ENCODE measurements at places on chromosomes 5 and 9. TPM values are rescaled to one million over a fixed set of nuclear protein-coding genes. Genes with fewer than 3 reads are reported as not detected.

Gene PDLIM4
- total RNA-seq: 19.0 TPM

Gene SPINK14
- not detected for total RNA-seq

Gene RPL37
- 92.6 TPM for total RNA-seq

Gene IFNA21
- not detected for total RNA-seq

- H3K27me3 ChIP-seq: no peaks in the 10 kb centered on the region
- no peak overlapping the region for H3K27ac ChIP-seq
- no peaks in the 10 kb centered on the region for H3K4me1 ChIP-seq
- H3K4me3 ChIP-seq: no peak overlapping the region
- no peak for DNase-seq
These were observed 1.9 kb downstream of the RCL1 start for GRCh38 chr9:4794691-4795090.

DNA sequence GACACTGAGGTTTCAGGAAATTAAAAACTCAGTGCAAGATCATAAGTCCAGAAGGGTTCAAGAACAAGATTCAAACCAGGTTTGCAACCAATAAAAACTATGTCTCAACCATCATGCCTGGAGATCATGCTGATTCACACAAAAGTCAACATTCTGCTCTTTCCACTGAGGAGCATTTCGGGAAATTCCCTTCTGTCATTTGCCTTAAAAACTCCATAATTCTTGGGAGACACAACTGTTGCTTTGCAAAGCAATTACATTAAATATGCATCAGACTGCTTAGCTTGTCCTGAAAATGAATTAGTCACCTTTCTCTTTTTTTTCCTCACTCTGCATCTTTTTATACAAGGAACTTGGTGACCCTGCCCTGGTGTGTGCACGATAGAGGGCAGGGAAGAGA is 275.9 kb upstream of the ZNF462 start:
- H3K27me3 ChIP-seq: no peaks in the 10 kb centered on the region
- no peaks in the 10 kb centered on the region for H3K36me3 ChIP-seq
- H3K4me1 ChIP-seq: no peaks in the 10 kb centered on the region
- DNase-seq: no peak
- H3K4me3 ChIP-seq: no peak overlapping the region

- no peaks in the 10 kb centered on the region for H3K27me3 ChIP-seq
- H3K4me1 ChIP-seq: no peaks in the 10 kb centered on the region
- DNase-seq: no peak
- no peak overlapping the region for H3K27ac ChIP-seq
These were observed 132.9 kb downstream of the RNF180 start for GRCh38 chr5:64298586-64298985.

GRCh38 chr5:75566710-75567309 is 44.4 kb upstream of the ANKDD1B start:
- no peak for DNase-seq
- no peaks in the 10 kb centered on the region for H3K27me3 ChIP-seq
- H3K4me3 ChIP-seq: no peak overlapping the region
- H3K36me3 ChIP-seq: peaks cover 10% of the 10 kb centered on the region

DNA sequence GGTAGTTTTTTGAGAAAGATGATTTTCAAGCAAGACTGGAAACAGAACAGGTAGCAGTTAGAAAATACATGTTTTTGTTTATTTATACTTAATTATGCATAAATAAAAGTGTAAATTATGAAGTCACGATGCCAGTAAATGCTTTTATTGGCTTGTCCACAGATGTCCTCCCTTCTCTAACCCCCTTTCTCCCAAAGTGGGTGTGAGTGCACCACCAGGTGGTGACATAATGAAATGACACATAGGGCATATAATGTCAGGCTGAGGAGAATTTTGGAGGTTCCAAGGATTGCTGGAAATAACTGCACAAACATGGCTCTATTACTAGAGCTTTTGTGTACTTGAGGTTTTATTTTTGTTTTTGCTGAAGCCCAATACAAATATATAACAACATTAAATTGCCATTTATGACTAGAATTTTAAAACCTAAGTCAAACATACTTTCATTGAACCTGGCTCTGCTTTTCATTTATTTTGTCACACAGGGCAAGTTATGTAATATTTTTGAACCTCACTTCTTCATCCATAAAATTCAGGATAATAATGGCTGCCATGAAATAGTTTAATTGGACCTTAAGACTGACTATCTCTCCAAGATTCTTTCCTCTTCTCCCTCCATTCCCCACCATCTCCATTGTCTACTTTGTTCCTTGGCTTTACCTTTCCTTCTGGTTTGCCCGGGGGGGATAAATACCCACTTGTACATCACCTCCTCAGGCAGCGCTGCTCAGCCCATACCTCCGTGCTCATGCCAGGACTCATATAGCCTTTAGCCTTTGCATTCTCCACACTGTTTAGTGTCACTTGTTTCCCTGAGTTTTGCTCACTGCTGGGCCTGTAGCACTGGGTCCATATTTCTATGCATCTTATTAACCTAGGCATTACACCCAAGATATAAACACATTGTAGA is 168.8 kb downstream of the PDE4D start:
- no peaks in the 10 kb centered on the region for H3K4me1 ChIP-seq
- no peak for DNase-seq
- H3K4me3 ChIP-seq: no peak overlapping the region
- no peaks in the 10 kb centered on the region for H3K36me3 ChIP-seq

DNA sequence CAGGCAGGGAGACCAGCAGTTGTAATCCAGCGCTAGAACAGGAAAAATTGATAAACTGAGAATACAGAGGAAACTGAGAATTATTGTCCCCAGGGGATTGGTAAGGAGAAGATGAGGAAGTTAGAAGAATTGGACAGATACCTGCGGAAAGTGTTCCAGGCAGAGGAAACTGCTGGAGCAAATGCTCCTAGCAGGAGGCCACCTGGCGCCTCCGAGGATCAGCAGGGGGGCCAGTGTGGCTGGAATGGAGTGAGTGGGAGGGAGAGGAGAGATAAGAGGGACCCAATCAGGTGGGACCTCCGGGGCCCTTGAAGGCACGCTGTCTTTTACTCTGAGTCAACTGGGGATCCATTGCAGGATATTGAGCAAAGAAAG is 695 bp upstream of the ANXA6 start:
- no peaks in the 10 kb centered on the region for H3K36me3 ChIP-seq
- no peaks in the 10 kb centered on the region for H3K27me3 ChIP-seq
- peaks cover 18% of the 10 kb centered on the region for H3K4me1 ChIP-seq
- no peak for DNase-seq
- H3K4me3 ChIP-seq: peak overlapping the region; percentile 78
